ENCODE measurements at places on chromosomes 6 and 20.

DNA sequence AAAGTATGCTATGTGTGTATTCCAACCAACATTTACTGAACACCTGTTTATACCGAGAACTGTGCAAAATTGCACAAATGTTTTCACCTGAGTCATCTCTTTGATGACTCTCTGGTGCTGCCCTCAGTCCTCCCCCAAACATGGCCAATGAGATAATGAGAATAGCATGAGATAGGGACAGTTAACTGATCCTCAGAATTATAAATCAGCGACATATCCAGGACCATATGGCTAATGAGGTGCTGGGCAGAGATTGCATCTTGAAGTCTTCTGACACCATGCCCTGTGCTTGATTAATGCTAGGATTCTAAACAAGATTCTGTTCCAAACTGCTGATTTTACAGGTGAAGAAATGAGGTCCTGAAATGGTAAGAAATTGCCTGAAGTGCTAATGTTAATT lies 13.0 kb downstream of the CLVS2 start:
- DNase-seq, result no peak

GRCh38 chr20:3887876-3888620 lies 1.1 kb upstream of the PANK2 start:
- no peak for DNase-seq

DNA sequence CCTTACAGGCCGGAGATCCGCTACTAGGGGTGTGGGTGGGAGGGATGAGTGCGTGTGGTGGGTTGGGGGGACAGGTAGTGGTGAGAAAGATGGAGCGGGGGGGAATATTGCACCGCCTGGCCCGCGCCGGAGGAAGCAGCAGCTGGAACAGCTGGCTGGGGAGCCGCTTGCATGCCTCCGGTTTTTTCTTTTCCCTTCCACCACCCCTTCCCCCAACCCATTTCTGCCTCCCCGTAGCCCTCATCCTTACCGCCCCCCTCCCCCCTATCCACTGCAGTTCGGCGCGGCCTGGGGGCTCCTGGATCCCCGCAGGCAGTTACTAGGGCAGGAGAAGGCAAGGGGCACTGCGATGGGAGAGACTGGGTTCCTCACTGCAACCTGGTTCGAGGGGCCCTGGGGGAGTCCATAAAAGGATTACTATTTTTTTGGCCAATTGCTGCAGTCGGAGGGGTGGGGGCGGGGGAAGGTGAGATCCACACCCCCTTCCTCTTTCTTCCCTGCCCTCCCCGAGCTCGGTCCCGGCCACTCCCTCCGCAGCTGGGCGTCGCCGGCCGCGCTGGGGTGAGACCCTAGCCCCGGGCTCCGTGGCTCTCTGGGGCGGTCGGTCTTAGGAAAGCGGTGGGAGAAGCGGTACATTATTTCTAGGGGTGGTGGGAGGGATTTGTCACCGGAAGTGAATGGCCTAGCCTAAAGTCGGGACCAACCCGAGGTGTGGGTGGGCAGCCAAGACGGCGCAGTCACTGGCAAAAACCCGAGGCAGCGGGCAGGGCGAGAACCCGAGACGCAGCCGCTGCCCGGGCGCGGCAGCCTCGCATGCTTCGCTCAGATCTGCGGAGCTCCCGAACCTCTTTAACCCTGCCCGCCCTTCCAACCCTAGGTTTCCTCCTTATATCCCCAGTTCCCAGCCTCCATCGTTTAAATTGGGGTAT lies 824 bp upstream of the TBCC start:
- DNase-seq, result peak; percentile 61

DNA sequence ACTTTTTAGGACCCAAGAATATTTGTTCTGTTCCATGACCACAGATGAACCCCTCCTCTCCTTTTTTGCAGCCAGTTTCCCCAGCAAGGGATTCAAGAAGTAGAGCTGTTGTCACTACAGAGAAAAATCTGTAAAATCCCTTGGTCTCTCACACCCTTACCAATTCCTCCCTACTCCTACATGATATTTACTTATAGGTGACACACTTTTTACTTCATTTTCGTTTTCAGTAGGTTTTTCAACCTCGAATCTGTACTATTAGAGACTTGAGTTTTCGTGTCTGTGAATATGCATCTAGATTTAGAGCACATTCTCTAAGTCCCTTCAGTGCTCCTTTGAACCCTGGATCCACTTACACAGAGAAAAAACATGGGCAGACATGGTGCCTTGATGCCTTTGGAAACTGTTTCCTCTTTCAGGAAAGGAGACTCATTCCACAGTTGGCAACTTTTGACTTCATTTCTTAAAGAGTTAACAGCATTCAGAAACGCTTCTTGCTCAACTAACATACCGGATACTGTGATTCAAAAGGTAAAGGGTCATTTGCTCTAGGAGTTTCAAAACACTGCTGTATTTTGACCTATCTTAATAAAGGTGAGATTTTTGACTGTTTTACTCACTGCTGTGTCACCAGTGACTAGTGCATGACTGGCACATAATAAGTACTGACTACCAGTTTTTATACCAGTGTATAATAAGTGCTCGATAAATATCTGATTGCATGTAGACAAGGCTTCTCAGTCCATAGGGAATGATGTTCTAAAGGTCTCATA lies 50.6 kb downstream of the LAMA4 start:
- DNase-seq, result no peak

DNA sequence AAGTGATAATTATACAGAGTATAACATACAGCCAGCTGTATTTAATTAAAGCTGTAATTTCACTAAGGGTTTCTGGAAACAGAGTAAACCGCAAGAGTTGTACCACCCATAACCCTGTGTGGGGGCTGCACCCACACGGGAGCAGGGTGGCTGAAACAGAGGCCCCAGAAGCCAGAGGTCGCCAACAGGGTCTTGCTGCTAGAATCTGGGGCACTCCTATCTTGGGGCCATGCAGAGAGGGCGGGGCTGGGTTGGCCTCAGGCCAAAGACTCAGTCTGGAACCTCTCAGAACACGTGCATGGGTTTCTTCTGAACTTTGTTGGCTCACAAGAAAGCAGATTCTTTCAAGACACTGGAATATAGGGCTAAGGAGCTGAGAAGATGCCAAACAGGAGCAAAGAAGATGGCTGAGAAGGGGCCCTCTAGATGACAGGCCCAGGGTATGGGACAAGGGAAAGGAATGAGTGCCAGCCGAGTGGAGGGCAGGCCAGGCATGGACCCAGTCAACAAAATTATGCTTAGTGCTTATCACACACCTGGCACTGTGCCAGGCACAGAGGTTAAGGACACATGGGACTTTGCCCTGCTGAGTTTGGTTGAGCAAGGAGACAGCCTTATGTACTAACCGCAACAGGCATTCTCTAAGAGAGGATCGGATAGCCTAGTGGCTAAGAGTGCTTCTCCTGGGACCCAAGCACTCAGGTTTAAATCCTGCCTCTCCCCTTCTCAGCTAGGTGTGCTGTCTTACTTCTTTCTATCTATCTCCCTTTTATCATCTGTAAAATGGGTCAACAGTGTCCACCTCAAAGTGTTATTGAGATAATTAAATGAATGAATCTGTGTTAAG lies 96.6 kb upstream of the FOXP4 start:
- no peak for DNase-seq

DNA sequence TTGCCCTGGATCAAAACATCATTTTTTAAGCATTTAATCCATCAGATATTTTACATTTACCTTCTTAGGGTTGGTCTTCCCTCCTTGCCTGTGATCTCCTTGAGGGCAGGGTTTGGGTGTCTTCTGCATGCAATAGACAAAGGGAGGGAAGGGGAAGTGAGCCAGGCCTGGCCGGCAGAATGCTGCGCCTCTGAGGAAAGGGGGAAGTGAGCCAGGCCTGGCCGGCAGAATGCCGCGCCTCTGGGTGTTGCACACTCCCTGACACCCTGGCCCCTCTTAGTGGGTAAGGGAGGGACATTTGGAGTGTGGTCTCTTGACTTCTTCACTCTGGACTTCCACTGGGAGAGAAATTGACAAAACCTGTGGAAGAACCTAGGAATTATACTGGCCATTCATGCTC lies 12.4 kb downstream of the PSMF1 start:
- DNase-seq, result no peak

GRCh38 chr6:89750338-89750737 lies 69.3 kb downstream of the MDN1 start:
- DNase-seq, result no peak

DNA sequence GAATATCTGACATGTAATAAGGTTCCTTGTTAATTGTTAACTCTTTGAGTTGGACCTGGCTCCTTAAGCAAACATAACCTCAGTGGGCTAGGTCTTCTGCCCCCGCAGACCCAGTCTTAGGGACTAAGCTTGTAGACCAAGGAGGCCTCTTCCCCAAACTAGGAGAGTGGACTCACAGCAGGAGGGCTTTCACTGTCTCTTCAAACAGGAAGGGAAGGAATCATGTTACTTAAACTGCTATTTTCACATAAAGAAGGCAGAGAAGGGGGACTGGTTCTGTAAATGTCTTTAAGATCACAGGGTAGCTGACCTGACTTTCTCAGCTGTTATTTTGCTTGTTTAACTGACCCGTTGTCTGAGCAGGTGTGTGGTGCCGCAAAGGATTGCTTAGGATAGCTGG lies 34.9 kb upstream of the PRDM1 start:
- no peak for DNase-seq

GRCh38 chr20:17594443-17594842 lies 24.6 kb downstream of the DSTN start:
- DNase-seq, result no peak

DNA sequence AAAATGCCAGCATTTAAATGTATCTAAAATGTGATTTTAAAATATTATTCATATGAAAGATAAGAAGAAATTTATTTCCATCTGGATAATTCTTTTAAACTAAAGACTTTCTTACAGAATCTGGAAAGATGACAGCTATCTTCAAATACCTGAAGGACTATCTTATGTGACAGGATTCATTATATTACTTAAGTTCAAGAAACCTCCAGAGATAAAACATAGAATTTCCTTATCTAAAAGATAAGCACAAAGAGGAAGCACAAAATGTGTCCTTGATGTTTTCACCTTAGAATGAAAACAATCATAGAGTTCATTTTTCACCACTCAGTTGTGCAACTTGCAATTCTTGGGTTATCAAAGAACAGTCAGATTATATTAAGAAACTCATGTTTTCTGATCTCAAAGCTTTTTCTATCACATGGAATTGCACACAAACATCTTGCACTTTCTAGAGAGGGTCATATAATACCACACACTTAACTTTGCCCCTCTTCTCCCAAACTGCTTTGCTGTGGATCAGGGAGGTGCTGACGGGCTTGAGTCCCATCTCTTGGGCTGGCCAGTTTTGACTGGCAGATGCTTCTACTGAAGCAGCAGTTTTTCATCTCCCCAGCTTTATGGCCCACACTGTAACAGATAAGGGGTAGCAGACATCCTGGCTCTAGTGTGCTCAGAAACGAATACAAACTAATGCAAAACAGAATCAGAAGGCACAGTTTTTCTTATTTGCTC lies 467.4 kb downstream of the CDC5L start:
- DNase-seq, result no peak

- DNase-seq, result no peak
These were observed 47.0 kb downstream of the EZR start for GRCh38 chr6:158772172-158772571.

DNA sequence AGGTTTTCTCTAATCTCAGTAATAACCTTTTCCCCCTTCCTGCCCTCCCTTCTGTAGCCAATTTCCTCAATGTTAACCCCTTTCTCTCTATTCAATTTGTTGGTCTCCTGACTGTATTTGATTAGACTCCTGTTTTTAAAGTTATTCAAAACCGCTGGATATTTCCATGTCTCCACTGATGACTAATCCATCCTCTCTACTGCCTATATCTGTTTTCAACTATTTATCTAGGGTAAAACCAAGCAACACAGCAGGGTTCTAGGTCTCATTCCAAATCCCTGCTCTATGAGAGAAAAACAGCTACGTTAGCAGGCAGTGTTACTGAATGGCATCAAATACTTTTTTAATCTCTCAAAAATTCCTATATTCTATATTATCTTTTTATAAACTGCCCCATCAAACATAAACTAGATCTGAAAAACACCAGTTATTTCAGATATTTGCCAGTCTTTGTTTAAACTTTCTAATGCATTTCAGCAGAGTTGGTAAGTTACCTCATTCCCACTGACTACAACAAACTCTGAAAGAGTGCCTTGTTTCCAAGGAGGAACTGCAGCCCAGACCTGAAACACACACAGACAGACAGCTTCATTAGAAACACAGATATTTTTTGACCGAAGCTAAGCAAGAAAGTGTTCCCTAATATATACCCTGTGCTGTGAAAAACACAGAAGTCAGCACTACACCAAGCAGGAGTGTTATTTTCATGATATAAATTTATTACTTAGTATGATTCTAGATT lies 8.2 kb downstream of the RTN4IP1 start:
- no peak for DNase-seq

DNA sequence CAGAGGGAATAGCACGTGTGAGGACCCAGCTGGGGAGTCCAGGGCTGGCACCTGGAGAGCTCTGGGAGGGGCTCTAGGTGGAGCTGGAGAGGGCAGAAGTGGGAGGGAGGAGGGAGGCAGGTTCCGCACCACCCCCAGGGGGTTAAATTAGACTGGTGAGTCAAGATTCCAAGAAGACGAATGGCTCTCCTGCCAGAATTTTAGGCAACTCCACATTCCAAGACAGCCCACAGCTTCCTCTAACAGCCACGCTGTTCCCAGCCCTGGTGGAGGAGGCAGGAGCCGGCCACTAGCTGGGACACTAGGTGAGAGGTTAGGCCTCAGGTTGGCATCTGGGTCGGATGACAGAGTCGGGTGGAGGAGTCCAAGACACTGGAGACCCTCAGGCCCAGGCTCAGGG lies 60.2 kb downstream of the TFAP2C start:
- no peak for DNase-seq

GRCh38 chr6:105485456-105485855 lies 82.6 kb upstream of the PREP start:
- no peak for DNase-seq

- DNase-seq, result no peak
These were observed 159.3 kb downstream of the NFATC2 start for GRCh38 chr20:51382986-51383821.

- no peak for DNase-seq
These were observed 239.7 kb downstream of the TTLL2 start for GRCh38 chr6:167564416-167565250.

DNA sequence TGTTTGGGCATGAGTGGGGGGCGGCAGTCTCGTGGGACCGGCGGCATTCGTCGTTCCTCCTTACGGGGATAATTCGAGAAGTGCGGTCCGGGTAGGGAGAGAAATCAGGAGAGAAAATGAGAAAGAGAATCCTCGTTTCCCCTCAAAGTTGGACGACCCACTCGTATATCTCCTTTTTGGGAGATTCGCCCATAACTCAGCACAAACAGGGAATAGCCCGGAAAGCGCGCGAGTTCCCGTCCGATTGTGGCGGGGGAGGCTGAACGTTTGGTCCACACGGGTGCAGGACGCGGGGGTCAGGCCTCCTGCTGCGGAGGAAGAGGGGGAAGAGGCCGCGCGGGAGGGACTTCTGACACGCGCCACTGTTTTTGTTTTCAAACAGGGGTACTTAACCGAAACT lies 42.4 kb downstream of the POPDC3 start:
- no peak for DNase-seq

Data from effector CD8-positive, alpha-beta T cell (primary cell).